ENCODE measurements at places on chromosomes 6 and 20.
A peak's percentile ranks its signal among the peaks of the same experiment; 100 is the strongest.

- no peak overlapping the region for H3K4me3 ChIP-seq
- H3K27me3 ChIP-seq: peaks cover 14% of the 10 kb centered on the region
Measured at GRCh38 chr20:44770484-44771171, 25.0 kb downstream of the KCNK15 start.

DNA sequence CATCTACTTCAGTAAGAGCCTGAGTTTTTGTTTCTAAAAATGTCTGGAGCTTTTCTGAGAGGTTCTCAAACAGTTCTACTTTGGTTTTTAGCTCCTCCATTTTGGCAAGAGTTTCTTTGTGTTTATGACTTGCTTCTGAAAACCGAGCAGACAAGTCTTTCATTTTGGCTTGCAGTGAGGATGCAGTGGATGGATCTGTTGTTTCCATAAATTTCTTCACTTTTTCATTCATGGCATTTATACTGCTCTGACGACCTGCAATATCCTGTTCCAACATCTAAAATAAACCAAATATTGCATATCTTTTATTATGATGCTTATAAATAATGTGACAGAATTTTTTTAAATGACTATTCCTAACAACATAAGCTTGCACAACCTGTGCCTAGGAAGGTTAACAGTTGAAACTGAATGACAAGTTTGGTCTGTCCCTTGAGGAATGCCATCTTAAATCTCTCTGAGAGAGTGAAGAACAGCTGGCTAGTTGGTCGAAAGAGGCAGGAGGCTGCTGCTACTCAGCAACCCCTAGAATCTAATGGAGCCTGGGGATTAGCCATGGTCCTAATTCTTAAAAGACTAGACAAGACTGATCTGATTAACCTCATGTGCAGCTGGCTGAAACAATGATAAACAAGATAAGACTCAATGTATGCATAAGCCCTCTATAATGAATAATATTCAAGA lies 69.8 kb downstream of the DST start:
- no peak for DNase-seq
- H3K27ac ChIP-seq: no peak overlapping the region
- no peaks in the 10 kb centered on the region for H3K27me3 ChIP-seq
- no peak overlapping the region for H3K4me3 ChIP-seq
- H3K4me1 ChIP-seq: no peaks in the 10 kb centered on the region
- peaks cover 32% of the 10 kb centered on the region for H3K36me3 ChIP-seq

GRCh38 chr20:37650661-37651060 lies 43.2 kb upstream of the CTNNBL1 start:
- H3K4me3 ChIP-seq: no peak overlapping the region
- peaks cover 10% of the 10 kb centered on the region for H3K27me3 ChIP-seq
- no peaks in the 10 kb centered on the region for H3K4me1 ChIP-seq
- no peak overlapping the region for H3K27ac ChIP-seq

GRCh38 chr6:122042960-122043735 lies 356.3 kb upstream of the HSF2 start:
- H3K36me3 ChIP-seq: no peaks in the 10 kb centered on the region
- H3K4me3 ChIP-seq: no peak overlapping the region
- H3K4me1 ChIP-seq: no peaks in the 10 kb centered on the region
- peak; percentile 32 for DNase-seq
- no peaks in the 10 kb centered on the region for H3K27me3 ChIP-seq
